ENCODE measurements at places on chromosomes 7 and 10. TPM values are rescaled to one million over a fixed set of nuclear protein-coding genes. Genes with fewer than 3 reads are reported as not detected.

DNA sequence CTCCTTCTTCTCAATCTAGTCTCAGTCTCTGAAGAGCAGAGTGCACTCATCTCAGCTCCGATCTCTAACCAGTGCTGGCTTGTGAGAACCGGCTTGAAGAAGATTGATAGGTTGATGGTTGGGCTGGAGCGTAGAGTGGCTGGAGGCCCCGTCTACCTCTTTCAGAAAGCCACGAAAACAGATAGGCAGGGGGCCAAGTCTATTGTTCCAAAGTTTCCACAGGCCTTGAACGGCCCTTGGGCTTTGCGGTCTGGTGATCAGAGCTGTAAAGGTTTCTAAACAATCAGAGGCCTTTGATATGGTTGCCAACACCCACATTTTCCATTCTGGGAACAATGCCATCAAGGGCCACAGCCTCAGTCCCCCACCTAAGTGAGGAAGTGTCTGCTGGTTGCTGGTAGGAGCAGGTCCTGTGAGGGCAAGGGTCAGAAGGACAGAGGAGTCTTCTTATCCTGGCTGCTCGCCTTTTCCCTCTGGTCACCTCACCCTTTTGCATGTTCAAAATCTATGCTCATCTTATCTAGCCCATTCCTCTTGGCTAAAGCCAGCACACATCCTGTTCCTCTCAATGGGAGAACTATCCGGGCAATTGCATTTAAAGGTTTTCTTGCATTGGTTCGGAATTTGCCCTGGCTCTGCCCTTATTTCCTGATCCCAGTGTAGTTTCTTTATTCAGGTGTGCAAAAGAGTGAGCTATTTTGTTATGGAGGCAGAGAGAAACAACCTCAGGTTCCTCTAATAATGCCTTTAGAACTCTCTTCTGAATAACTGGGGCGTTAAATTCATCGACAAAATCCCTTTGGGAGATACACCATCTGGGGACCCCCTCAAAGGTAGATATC lies 70.3 kb upstream of the KMT2E start:
- DNase-seq, result peak; percentile 71

DNA sequence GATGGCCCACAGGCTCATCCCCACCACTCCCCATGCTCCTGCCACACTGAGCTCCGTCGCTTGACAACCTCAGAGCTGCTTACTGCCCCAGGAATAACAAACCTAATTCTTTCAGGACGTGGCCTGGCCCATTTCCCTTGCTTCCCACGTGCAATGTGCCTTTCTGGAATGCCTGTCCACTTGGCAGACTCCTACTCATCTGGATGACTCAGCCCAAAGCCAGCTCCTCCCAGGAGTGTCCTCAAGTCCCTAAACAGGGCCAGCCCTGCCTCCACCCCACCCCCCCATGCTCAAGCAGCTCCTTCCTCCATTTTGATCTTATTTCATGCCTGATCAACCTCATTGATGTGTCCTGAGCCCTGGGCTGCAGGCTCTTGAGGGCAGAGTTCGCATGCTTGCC lies 164.9 kb upstream of the RNF32 start:
- no peak for DNase-seq

GRCh38 chr10:77699080-77699645 lies 61.6 kb upstream of the KCNMA1 start:
- no peak for DNase-seq

SPDYE9 gene
- total RNA-seq, result not detected

GRCh38 chr7:64686493-64687184 lies 20.7 kb downstream of the ZNF107 start:
- DNase-seq, result no peak
